ENCODE measurements at places on chromosomes 13 and 19. TPM values are rescaled to one million over a fixed set of nuclear protein-coding genes. Genes with fewer than 3 reads are reported as not detected.

Gene TNPO2
- 26.8 TPM for total RNA-seq

Gene ZNF320
- total RNA-seq: 9.0 TPM

Gene ZNF221
- total RNA-seq: 6.3 TPM

Gene EHD2
- total RNA-seq: 106 TPM

Gene RDH8
- not detected for total RNA-seq

Gene ZFR2
- total RNA-seq: not detected

Gene RXFP2
- not detected for total RNA-seq

Gene PSG11
- total RNA-seq: not detected

Gene CADM4
- 1.7 TPM for total RNA-seq

Gene PSG7
- total RNA-seq: not detected

Gene VAV1
- not detected for total RNA-seq

Gene CEACAM6
- total RNA-seq: not detected
